Activated T-helper 1 cell treated with anti-CD3 and anti-CD28 coated beads, Interleukin-2, amount 50 U/mL, for 16 hours (primary cell): ENCODE measurements at places on chromosomes 7 and 10.

DNA sequence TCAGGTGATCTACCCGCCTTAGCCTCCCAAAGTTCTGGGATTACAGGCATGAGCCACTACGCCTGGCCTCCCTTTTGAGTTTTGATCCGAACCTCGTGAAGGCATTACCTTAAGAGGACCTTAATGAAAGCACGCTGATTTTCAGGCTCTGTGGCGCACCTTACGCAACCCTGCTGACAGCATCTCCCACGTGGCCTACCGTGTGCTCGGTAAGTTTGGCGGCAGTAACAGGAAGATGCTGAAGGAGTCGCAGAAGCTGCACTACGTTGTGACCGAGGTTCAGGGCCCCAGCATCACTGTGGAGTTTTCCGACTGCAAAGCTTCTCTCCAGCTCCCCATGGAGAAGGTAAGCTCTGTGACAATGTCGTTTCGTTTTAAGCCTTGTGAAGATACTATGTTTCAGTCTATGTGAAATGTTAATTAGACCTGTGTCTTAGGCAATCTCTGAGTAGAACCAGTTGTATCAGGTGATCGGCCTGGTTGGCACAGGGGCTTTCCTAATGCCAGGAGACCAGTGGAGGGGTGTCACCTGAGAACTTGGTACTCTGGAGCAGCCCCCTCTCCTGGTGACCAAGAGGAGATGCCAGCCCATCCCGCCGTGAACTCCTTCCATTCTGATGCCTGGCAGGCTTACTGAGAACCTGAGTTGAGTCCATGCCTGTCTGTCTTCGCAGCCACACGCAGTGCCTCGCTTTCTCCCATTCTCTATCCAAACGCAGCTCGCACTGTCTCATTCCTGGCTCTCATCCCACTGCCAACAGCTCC is 43.5 kb downstream of the TRRAP start:
- DNase-seq, result no peak

GRCh38 chr7:117110480-117111315 is 157.4 kb downstream of the ST7 start:
- no peak for DNase-seq

- DNase-seq, result no peak
Measured at GRCh38 chr10:27388761-27389399, 115.2 kb upstream of the RAB18 start.

- no peak for DNase-seq
Measured at GRCh38 chr10:131003455-131003854, 308.1 kb downstream of the TCERG1L start.
